ENCODE measurements at places on chromosomes 1 and 21.

- DNase-seq = peak; percentile 10
Observed at GRCh38 chr1:125065092-125065820, 3880.5 kb downstream of the SRGAP2C start.

- peak; percentile 67 for DNase-seq
Observed at GRCh38 chr1:162285149-162285561, 91.5 kb downstream of the SPATA46 start.

GRCh38 chr1:116256286-116256649 is 116.8 kb upstream of the ATP1A1 start:
- no peak for DNase-seq

GRCh38 chr1:15258833-15259621 is 12.0 kb downstream of the FHAD1 start:
- DNase-seq = no peak

- no peak for DNase-seq
Observed at GRCh38 chr1:31815307-31815645, 546 bp downstream of the SPOCD1 start.

DNA sequence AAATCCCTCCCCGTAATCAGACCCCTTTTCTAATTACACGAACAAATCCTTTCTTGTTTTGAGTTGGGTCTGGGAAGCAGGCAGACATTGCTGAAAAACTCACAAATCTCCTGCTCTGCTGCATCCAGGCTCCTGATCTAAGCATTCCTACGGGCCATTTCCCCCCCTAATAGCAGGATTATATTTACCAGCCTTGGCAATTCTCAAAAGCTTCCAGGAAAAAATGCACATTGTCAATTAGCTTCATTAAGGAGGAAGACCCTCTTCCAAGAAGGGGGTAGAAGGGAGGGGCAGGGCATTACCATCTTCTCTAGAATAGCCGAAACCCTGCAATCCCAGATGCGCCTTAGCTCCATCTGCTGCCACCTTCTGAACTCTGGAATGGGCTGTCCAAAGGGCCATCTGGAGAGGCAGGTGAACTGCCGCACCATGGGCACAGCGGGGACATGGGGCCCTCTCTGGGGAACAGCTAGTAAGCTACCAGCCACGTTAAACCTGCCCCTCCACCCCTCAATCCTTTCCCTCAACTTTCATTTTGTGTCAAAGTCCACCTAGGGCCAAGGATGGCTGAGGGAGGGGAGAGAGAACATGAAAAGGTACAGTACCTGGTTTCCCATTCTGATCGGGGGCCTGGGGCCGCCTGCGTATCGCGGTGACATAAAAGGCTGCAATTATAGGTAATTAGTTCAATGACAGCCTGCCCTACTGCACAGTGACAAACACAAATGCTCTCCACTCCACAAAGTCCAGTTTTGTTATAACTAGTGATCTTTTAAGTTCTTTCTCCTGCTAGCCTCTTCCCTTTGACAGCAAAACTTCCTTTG is 56.8 kb downstream of the MRPL37 start:
- DNase-seq = no peak

DNA sequence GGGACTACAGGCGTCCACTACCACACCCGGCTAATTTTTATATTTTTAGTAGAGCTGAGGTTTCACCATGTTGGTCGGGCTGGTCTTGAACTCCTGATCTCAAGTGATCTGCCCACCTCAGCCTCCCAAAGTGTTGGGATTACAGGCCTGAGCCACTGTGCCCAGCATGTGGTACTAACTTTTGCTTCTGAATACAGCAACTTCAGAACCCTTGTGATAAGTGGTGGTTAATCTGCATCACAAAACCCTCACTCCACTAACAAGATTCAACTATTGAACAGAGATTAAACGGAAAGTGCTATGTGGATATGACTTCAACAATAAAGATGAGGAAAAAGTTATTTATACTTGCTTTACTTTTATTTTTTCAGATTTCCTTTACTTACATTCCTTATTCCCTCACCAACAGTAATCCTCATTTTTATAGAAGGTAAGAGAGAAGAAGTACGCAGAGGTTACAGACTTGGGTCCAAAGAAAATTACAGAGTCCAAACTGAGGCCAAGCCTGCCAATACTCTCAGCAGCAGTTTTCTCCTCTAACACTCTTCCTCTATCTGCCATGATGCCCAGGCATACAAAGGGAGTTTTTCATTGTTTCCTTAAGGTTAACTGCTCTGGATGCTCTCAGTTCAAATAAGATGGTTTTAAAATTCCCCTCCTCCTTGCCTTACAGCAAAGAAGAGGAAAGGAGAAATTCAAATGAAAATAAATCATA is 44.3 kb downstream of the SLC16A1 start:
- no peak for DNase-seq

DNA sequence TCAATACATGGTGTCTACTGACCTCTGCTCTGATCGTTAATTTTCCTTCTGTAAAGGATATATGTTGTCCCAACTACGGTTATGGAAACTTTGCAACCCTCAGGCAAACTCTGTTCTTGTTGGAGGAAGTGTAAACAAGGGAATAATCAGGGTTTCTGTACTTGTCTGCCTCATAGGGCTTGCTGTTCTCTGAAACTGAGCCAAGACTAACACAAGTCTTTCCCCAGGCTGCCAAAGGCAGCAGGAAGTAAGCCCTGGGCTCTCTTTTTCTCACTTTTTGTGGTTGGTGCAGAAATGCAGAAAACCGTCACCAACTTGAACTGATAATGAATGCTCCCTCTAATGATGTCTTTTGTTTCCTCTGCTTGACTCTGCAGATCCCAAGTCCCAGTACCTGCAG is 7.6 kb downstream of the CYP4X1 start:
- peak; percentile 33 for DNase-seq

DNA sequence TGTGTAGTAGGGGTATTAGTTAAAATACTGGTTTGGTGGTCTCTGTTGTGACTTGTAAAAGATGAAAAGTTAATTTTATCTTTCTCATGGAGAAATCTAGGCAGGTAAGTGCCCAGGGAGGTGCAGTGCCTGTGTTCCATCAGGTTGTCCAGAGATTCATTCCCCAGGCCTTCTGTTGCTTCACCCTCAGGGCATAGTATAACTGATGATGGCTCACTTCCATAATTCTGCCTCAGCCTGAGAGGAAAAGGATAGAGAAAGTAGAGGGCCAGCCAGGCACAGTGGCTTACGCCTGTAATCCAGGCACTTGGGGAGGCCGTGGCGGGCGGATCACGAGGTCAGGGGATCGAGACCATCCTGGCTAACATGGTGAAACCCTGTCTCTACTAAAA is 153.9 kb downstream of the FMN2 start:
- no peak for DNase-seq

DNA sequence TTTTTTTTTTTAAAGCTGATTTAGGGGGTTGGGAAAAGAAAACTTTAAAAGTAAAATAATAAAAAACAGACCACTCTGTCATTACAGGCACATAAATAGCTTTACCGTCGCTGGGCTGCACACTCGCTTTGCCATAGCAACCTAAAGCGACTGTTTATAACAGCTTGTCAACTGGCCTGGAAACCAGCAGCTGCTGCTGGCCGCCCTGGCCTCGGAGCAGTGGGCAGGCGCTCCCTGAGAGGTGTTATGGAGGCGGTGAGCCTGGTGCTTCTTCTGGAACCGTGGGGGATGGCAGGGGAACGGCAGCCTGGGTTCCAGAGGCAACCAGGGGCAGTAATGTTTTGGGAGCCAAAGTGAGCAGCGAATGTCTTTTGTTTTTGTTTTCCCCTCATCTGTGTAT is 45.7 kb downstream of the ATP2B4 start:
- peak; percentile 77 for DNase-seq

GRCh38 chr1:115762779-115763178 is 5.7 kb downstream of the CASQ2 start:
- no peak for DNase-seq

GRCh38 chr1:29603622-29604021 is 367.3 kb downstream of the PTPRU start:
- DNase-seq = no peak

DNA sequence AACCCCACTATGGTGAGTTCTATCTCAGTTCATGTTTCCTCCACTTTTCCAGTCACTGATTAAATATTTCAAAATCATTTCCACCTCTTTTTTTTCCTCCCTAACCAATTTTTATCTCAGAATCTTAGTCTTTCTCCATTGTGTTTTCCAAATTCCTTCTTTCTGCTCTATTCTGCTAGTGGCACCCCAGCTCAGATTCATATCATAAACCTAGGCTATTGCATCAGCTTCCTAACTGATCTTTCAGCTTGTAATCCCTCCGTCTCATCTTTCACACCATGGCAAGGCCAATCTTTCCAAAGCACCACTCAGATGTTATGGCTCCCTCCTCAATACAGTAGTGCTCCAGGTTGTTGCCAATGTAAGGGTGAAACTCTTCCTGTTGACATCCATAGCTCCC is 631.9 kb downstream of the PLPP3 start:
- DNase-seq = no peak

GRCh38 chr1:91172541-91172940 is 150.7 kb upstream of the ZNF644 start:
- DNase-seq = no peak

DNA sequence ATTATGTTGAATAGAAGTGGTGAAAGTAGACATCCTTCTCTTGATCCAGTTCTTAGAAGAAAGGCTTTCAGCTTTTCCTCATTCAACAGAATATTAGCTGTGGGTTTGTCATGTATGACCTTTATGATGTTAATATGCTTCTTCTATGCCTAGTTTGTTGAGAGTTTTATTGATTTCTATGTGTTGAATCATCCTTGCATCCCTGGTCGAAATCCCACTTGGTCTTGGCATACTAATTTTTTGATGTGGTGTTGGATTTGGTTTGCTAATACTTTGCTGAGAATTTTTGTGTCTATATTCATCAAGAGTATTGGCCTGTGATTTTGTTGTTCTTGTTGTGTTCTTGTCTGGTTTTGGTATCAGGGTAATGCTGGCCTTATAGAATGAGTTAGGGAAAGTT is 20.9 kb downstream of the CD55 start:
- no peak for DNase-seq

DNA sequence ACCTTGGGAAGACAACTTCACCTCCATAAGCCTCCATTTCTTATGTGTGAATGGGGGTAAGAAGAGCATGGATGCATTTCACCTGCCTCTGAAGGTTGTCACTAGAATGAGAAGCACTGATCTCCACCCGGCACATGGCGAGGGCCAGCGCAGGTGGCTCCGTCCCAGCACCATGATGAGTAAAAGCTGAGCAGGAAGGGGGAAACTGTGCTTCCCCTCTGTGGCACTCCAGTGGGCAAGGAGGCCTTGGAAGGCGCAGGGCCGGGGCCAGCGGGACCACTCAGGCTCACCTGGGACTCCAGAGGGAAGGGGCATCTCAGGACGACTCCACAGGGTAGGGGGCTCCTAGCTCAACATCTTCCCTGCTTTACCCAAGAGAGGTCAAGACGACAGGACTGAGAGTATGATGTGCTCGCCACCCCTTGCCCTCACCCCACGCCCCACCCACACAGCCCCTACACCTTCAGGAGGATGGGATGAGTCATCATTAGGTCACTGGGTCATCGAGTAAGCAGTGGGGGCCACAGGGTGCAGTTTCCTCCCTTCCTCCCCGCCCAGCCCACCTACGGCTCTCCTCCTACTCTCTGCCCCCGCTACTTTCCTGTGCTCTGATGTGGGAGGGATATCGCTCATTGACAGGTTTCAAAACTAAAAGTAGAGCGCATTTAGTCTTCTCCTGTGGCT is 112.1 kb downstream of the HIVEP3 start:
- no peak for DNase-seq

DNA sequence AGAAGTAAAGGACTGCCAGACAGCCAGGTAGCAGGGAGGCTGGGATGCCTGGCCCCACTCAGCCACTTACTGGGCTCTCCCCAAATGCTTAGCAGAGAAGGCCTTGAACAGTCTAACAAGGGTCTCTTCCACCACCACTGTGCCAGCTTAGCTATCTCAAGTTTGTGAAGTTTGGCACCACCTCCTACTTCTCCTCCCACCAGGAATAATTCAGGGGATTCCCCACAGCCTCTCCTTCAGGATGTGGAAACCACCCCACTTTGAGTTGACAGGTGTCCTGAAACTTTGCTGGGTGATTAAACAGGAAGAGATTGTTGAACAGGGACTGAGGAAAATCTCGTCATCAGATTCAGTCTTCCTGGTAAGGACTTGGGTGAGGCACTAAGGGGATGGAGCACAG is 59.4 kb upstream of the ATP1B1 start:
- no peak for DNase-seq

DNA sequence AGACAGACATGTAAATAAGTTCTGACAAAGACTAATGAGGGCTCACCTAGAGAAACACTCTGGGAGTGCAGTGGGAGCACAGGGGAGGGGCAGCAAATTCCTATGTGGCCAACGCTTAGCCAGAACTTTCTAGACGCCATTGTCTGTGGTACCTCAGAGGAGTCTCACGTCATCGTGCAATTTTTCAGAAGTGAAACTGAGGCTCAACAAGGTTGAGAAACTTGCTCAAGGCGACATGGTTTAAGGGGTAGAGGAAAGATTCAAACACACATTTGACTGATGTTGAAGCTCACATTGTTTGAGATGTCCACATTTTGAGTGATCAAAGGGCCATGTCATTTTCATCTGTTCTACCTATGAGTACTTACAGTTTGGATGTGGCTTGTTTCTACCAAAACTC is 152.6 kb upstream of the LMO4 start:
- no peak for DNase-seq

DNA sequence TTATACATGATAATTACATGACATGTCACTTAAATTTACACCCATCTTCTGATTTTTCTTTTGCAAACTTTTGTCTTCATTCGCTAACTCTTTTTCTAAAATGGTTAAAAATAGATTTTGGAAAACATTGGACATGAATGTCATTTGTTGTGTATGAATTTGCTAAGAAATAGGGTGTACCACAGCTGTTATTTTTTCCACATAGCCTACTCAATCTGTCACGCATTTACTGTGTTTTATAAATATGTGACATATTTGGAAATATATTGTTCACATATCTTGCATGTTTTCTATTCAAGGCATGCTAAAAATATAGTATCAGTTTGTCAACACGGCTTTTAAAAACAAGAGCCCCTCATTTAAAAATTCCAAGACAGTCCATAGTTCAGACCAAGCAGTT is 47.9 kb upstream of the TARBP1 start:
- DNase-seq = no peak

DNA sequence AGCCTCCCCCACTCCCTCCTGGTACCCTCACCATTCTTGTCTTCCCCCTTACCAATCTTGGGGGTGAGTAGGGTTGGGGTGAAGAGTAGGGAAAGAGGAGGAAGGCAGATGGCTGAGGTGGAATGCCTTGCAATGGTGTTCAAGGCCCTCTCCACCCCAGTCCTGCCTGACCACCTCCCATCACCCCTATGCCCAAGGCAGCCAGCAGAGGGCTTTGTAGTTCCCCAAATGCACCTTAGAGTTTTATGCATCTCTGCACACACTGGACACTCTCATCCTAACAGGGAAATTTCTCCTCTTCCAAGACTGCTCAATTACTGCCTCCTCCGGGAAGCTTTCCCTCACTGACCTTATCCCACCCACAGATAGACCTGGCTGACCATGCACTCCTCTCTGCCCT is 15.4 kb downstream of the KIF17 start:
- no peak for DNase-seq

GRCh38 chr21:44337941-44338895 is 972 bp downstream of the CFAP410 start:
- peak; percentile 72 for DNase-seq
